ENCODE measurements at places on chromosomes 5 and 9. TPM values are rescaled to one million over a fixed set of nuclear protein-coding genes. Genes with fewer than 3 reads are reported as not detected.

Gene FAM78A
- 0.85 TPM for total RNA-seq

Gene PCDHGB4
- total RNA-seq: 0.22 TPM

Gene TOR4A
- 0.26 TPM for total RNA-seq

Gene LHX3
- 3.8 TPM for total RNA-seq

Gene KIF4B
- 0.27 TPM for total RNA-seq

Gene ST8SIA4
- total RNA-seq: 19.2 TPM

Gene RGS7BP
- 6.7 TPM for total RNA-seq

Gene SPACA9
- total RNA-seq: 6.3 TPM

Gene PCDHA9
- total RNA-seq: 1.4 TPM

Gene STC2
- total RNA-seq: 92.3 TPM

Gene TAF1L
- not detected for total RNA-seq

Gene ANKRD20A1
- total RNA-seq: 12.1 TPM

Gene CCDC152
- 16.5 TPM for total RNA-seq

Gene KIAA1958
- 26.3 TPM for total RNA-seq

Gene PCDHGA8
- 0.41 TPM for total RNA-seq

Gene PCDHB15
- 8.6 TPM for total RNA-seq

Gene TNFSF15
- 0.16 TPM for total RNA-seq

Gene DAB2
- 93.8 TPM for total RNA-seq

Gene FLT4
- 0.37 TPM for total RNA-seq

Gene SEMA6A
- 21.6 TPM for total RNA-seq

Gene BNC2
- total RNA-seq: 16.1 TPM

Gene IFNA2
- total RNA-seq: not detected

Gene CD72
- 5.4 TPM for total RNA-seq

Gene CCDC112
- total RNA-seq: 54.4 TPM

Gene KCNN2
- 1.4 TPM for total RNA-seq

Gene PTRH1
- 7.2 TPM for total RNA-seq

Gene C9orf153
- total RNA-seq: 0.42 TPM

Gene OTULINL
- total RNA-seq: 0.22 TPM

Gene TEK
- 0.05 TPM for total RNA-seq

Gene VLDLR
- total RNA-seq: 51.4 TPM
